ENCODE measurements at places on chromosomes 2 and 18.
A peak's percentile ranks its signal among the peaks of the same experiment; 100 is the strongest.

GRCh38 chr2:240792629-240793312 lies 27.2 kb downstream of the KIF1A start:
- DNase-seq, result no peak

- no peak for DNase-seq
Measured at GRCh38 chr2:240912878-240913809, 7.0 kb downstream of the CROCC2 start.

GRCh38 chr2:109513749-109514588 lies 99.8 kb downstream of the SEPTIN10 start:
- peak; percentile 86 for DNase-seq

DNA sequence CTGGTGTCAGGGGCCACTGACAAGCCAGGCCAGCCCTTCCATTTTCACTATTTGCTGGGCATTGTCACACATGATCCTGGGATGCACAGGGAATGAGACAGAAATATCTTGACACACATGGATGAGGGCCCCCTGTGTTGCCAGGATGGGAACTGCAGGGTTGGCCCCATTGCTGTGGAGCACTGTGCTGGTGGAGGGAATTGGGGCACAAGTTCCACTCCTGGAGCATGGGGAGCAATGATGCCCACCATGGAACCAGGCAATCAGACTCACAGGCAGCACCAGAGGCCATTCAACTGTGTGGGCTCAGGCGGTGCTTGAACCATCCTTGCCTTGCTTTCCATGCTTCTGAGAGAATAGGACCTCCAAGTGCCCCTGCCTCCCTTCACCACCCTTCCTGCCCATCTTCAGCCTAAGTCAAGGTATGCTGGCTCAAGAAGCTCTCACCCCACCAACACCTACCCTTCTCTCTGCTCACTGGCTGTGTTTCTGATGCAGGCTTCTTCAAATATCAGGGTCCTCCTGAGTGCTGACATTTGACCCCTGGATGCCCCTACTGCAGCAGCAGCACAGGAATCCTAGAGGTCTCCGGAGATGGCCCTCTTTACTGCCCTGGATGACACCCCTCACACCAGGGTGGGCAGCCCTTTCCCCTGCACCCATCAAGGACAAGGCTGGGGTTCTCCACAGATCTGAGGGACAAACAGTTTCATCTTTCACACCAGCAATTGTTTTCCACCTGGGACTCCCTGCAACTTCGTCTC lies 11.0 kb downstream of the ADRA2B start:
- DNase-seq, result no peak

DNA sequence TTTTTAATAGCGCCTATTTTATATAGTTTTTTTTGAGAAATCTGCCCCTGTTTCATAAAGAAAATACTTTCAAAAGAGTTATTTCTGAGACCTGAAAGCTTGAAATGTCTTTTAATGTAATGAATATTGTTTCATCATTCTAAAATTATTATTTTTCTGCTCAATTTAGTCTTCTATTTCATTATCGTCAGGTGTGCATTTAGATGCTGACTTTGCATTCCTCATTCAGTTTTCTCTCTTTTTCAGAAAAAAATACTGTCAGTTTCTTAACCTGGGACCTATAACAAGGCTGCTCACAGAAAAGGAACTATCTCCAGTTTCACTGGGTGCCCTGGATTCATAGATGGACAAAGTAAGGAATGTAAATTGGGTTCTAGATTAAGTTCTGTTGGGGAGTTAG lies 1631.7 kb downstream of the SUCLG1 start:
- DNase-seq, result no peak

GRCh38 chr2:74762789-74763188 lies 71.1 kb upstream of the HK2 start:
- no peak for DNase-seq

- peak; percentile 75 for DNase-seq
Measured at GRCh38 chr18:48545757-48546321, 7.0 kb downstream of the CTIF start.

- DNase-seq, result no peak
Measured at GRCh38 chr2:134228493-134228903, 25.4 kb upstream of the MGAT5 start.

DNA sequence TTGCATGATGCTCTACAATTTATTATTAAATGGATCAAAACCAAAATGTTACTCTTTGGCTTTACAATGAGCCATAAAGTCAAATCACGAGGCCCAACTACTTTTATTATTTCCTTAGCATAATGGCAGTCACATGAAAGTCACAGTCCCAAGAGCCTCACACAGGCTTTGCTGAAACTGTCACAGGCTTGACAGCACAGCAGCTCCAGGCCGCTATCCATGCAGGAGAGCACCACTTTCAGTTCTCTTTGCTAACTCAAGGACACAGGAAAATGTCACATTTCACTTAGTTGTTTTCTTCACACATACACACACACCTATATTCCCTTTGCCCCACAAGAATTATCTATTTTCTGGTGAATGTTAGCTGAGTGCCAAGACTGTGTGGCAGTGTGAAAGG lies 11.1 kb upstream of the MSGN1 start:
- no peak for DNase-seq

DNA sequence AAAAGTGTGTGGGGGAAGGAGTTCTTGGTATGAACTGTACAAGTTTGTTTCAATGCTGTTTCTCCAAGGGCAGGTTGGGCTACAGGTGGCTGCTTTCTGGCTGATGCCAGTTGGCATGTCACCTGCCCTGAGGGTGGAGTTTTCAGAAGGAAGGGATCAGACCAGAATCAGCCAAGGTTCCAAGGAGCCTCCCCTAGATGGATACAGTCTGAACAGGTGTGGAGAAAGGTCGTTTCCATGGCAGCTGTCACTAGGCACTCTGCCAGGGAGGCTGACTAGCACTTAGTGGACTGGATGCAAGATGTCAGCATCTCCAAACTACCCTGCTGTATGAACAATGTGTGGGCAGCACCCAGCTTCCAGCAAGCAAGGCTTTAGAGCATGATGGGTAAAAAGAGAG lies 444.4 kb upstream of the HNRNPA3 start:
- DNase-seq, result no peak

GRCh38 chr2:80410346-80410745 lies 105.8 kb upstream of the LRRTM1 start:
- DNase-seq, result no peak

GRCh38 chr2:222701233-222701632 lies 29.8 kb downstream of the MOGAT1 start:
- DNase-seq, result no peak

DNA sequence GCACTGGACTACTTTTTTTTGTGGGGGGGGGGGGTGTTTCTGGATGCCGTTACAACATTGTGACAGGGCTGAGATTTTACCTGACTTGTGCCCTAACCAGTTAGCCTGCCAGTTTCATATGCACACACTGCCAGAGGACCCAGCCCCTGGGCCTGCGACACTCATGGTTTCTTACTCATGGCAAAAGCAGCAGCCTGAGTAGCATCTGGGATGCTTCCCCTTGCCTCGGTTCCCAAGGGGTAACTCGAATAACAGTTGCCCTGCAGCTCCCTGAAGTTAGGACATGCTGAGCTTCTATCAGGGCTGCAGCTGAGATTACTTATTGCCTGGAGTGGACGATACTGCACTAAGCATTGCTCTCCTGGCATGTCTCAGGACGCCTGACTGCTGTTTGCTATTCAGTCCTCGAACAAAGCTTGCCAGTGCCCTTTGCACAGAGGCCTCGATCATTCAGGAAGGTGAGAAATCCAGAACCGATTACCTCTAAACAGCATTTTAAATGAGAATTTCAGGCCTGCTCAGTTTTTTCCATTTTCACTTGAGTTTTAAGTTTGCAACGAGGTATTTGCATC lies 47.9 kb downstream of the TRPM8 start:
- no peak for DNase-seq

- no peak for DNase-seq
Measured at GRCh38 chr2:128549094-128549493, 230.4 kb upstream of the HS6ST1 start.

DNA sequence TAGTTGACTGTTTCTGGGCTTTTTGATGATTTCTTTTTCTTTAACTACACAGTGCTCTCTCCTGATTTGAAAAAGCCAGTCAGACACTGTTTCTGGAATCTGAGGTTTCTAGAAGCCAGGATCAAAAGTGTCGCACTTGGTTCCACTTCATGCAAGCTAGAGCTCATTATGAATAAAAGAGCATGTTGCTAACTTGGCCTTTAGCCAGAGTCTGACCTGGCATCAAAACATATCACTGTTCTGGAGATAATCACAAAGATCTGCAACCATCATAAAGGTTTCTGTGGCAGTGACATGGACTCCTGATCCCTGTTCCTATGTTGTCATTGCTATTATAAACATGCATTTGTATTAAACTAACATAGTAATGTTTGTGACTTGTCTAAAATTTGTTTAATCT lies 76.1 kb upstream of the MAPRE2 start:
- DNase-seq, result no peak
